ENCODE measurements at places on chromosomes 2 and 18. TPM values are rescaled to one million over a fixed set of nuclear protein-coding genes. Genes with fewer than 3 reads are reported as not detected.

FABP1 gene
- total RNA-seq: 326 TPM

LIMS3 gene
- total RNA-seq: 0.37 TPM

FSIP2 gene
- 0.09 TPM for total RNA-seq

SS18 gene
- 26.6 TPM for total RNA-seq

DNAH7 gene
- total RNA-seq: 0.31 TPM

- no peaks in the 10 kb centered on the region for H3K36me3 ChIP-seq
- no peaks in the 10 kb centered on the region for H3K4me1 ChIP-seq
- H3K27me3 ChIP-seq: no peaks in the 10 kb centered on the region
- DNase-seq: no peak
Measured at GRCh38 chr2:47525167-47525566, 122.2 kb downstream of the MSH2 start.

GRCh38 chr2:9527995-9528787 is 27.4 kb downstream of the ADAM17 start:
- H3K36me3 ChIP-seq: no peaks in the 10 kb centered on the region
- H3K4me3 ChIP-seq: no peak overlapping the region
- H3K27ac ChIP-seq: no peak overlapping the region
- H3K4me1 ChIP-seq: no peaks in the 10 kb centered on the region

GRCh38 chr18:45039376-45039775 is 358.7 kb downstream of the SETBP1 start:
- no peak overlapping the region for H3K4me3 ChIP-seq
- no peaks in the 10 kb centered on the region for H3K36me3 ChIP-seq
- no peaks in the 10 kb centered on the region for H3K4me1 ChIP-seq
- DNase-seq: no peak
- H3K27me3 ChIP-seq: no peaks in the 10 kb centered on the region

- DNase-seq: no peak
- H3K36me3 ChIP-seq: no peaks in the 10 kb centered on the region
- H3K4me1 ChIP-seq: no peaks in the 10 kb centered on the region
- H3K27me3 ChIP-seq: no peaks in the 10 kb centered on the region
- H3K4me3 ChIP-seq: no peak overlapping the region
- no peak overlapping the region for H3K27ac ChIP-seq
Measured at GRCh38 chr2:169982929-169983328, 155.7 kb downstream of the UBR3 start.

DNA sequence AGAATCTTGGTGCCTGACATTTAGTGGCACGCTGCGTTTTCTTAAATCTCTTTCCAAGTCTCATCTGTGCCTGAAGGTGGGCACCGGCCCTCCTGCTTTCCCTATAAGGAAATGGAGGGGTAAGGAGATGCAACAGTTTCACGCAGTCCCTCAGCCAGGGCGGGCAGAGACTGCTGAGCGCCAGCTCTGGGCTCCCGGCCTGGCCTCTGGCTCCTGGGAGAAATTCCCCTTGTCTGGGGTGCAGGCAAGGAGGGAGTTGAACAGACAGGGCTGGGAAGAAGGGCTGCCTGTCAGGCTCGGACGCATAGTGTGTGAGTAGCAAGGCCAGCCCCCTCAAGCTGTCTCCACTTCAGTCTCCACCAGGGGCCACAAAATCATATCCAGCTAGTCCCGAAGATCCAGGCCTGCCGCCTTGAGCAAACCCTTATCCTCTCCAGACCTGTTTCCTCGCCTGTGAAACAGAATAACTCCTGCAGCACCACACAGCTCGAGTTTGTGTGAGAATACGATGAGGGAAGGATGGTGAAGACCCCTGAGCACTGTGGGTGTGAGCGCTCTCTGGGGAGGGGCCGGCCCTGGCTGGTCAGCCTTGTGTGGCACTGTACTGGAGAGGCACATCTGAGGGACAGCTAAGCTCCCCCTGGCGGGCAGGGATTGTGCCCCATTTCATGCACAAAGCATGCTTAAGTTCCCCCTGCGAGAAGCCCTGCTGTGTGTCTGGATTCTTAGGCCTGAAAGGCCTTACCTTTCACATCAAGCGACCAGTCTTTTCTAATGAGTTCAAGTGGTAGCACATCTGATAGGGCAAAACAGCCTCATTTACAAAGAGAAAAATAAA is 33.8 kb downstream of the SDC1 start:
- no peaks in the 10 kb centered on the region for H3K4me1 ChIP-seq
- peak; percentile 28 for DNase-seq
- H3K27ac ChIP-seq: peak overlapping the region; percentile 69
- no peaks in the 10 kb centered on the region for H3K36me3 ChIP-seq
- H3K4me3 ChIP-seq: no peak overlapping the region

- no peaks in the 10 kb centered on the region for H3K27me3 ChIP-seq
- no peak for DNase-seq
- no peaks in the 10 kb centered on the region for H3K4me1 ChIP-seq
- H3K27ac ChIP-seq: no peak overlapping the region
- H3K4me3 ChIP-seq: no peak overlapping the region
Measured at GRCh38 chr2:31270131-31270530, 36.2 kb downstream of the EHD3 start.

DNA sequence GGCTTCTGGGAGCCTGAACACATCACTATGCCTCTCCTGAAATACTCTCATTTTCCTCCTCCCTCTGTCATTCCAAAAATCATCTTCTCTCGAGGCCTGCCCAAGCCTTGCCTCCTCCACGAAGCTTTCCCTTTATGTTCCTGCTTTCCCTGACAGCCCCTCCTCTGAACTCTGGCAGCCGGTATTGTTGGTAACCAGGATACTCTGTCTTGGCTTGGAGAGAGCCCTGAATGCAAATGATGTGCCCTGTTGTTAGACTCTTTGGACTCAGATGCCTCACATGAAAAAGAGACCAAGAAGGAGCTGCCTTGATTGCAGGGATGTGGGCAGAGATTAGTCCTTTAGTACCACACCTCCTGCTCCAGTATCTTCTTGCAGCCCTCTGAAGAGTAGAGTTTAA is 138.5 kb upstream of the DLX2 start:
- H3K4me1 ChIP-seq: no peaks in the 10 kb centered on the region
- no peaks in the 10 kb centered on the region for H3K27me3 ChIP-seq
- H3K36me3 ChIP-seq: no peaks in the 10 kb centered on the region
- no peak overlapping the region for H3K27ac ChIP-seq
- DNase-seq: no peak
- H3K4me3 ChIP-seq: no peak overlapping the region

DNA sequence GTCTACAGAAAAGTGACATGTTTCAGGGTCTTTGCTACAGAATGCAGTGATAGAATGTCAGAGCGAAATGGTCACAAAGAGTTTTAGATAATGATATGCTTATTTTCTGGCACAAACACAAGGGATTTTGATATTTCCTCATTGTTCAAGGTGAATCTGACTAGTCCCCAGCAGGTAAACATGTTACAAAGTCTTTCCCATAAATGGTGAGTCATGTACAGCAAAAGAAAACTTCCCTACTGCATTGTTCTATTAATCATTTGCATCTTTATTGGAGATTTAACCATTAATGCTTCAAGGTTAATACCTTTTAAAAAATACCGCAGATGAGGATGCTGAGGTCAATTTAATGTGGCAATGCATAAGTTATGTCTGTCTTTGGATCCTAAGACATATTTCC is 19.1 kb upstream of the TRIB2 start:
- no peak overlapping the region for H3K4me3 ChIP-seq
- DNase-seq: no peak
- H3K36me3 ChIP-seq: no peaks in the 10 kb centered on the region
- no peaks in the 10 kb centered on the region for H3K27me3 ChIP-seq
- no peak overlapping the region for H3K27ac ChIP-seq

- H3K27me3 ChIP-seq: no peaks in the 10 kb centered on the region
- H3K27ac ChIP-seq: no peak overlapping the region
- H3K36me3 ChIP-seq: no peaks in the 10 kb centered on the region
- no peak overlapping the region for H3K4me3 ChIP-seq
- DNase-seq: no peak
Measured at GRCh38 chr2:169667583-169667982, 26.6 kb downstream of the CFAP210 start.

DNA sequence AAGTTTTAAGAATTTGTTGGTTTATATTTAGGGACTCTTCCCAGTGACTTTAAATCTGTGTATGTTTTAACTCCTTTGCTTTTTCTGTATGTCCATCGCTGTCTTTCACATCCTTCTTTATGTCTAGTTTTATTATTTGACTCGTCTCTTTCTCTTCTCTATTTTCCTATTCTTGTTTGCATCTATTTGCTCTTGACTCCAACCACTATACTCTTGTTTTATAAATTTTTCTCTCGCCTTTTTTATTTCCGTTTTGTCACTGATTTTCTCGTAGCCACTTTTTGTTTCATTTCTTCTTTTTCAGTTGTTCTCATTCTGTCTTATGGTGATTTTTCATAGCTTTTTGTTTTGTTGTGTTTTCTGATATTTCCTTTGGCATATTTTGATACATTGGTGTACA is 170.5 kb upstream of the NETO1 start:
- H3K27me3 ChIP-seq: no peaks in the 10 kb centered on the region
- no peaks in the 10 kb centered on the region for H3K36me3 ChIP-seq
- H3K4me1 ChIP-seq: no peaks in the 10 kb centered on the region
- H3K4me3 ChIP-seq: no peak overlapping the region
- no peak overlapping the region for H3K27ac ChIP-seq

DNA sequence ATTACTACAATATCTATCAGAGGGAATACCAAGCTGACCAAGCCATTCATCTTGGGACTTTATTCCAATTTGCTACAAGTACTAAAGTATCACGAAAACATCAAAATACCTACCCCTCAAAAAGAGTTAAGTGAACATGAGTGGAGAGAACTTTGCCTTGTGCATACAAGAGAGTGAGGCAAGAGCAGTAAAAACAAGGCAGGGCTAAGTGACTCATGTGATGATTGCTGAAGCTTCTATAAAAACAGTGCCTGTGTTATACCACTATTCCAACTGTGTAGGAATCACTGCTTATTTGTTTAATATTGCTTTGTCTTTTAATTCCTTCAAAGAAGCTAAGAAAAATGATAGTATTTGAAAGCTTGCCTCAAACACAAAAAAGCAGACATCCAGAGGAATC is 61.2 kb downstream of the FARSB start:
- no peaks in the 10 kb centered on the region for H3K36me3 ChIP-seq
- no peak for DNase-seq
- no peak overlapping the region for H3K4me3 ChIP-seq

GRCh38 chr2:39719317-39719716 is 53.6 kb downstream of the TMEM178A start:
- no peak for DNase-seq
- H3K4me3 ChIP-seq: no peak overlapping the region
- no peaks in the 10 kb centered on the region for H3K27me3 ChIP-seq
- no peak overlapping the region for H3K27ac ChIP-seq
- H3K4me1 ChIP-seq: no peaks in the 10 kb centered on the region
- no peaks in the 10 kb centered on the region for H3K36me3 ChIP-seq

DNA sequence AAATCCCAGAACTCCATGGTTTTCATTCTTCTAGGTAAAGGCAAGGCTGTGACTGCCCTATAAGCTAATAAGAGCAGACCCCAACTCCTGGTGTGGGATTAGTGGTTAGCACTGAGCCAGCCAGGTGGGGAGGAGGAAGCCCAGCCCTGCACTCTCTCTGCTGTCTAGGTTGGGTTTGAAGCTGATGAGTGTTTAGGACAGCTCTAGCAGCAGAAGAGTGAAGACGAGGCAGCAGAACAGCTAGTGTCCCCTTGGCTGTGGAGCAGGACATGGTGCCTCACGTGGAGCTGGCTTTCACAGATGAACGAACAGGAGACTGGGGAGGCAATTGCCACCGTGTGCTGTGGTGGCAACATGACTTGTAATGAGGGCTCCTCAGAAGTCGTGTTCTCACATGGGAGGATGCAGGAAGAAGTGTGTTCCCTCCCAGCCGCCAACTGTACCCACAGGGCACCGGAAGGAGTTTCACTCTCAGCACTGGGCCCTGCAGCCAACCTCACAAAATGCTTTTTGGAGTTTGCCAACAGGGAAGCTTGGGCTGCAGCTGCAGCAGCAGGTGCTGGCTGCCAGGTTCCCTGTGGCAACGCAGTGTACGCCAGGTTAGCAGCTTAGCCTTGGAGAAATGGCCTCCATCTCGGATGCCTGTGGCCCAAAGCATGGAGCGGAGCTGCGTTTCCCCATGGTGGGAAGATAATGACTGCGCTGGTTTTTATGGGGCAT is 328.2 kb downstream of the SETBP1 start:
- H3K36me3 ChIP-seq: no peaks in the 10 kb centered on the region
- H3K27me3 ChIP-seq: no peaks in the 10 kb centered on the region
- no peak overlapping the region for H3K4me3 ChIP-seq
- no peaks in the 10 kb centered on the region for H3K4me1 ChIP-seq
- no peak for DNase-seq

DNA sequence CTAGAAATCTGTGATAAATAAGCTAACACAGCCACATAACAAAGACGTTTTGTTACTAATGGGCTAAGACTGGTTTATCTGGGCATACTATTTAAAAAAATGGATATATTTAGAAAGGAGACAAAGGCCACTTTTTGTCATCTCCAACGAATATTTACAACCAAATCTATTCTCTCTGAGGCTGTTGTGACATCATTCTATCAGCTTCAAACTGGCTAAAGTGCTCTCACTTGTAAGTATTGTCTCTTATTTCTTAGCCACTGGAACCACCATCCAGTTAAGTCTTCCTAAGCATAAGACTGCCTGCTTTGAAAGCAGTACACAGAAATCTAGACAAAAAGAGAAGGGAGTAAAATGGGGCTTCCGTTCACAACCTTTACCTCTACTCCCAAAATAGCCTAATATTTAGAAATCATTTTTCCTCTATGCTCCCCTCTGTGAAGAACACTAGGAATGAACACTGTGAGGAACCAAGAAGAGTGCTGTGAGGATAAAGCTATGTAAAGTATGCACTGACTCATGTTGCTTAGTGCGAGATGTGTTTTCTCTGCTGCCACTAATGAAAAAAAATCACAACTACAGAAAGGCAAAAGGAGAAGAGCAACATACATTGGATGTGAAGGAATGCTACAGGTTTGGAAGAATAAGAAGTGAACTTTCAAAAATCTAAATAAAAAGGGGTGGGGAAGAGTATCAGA is 264.1 kb downstream of the EXOC6B start:
- H3K27ac ChIP-seq: no peak overlapping the region
- H3K4me1 ChIP-seq: no peaks in the 10 kb centered on the region
- no peaks in the 10 kb centered on the region for H3K36me3 ChIP-seq
- H3K4me3 ChIP-seq: no peak overlapping the region
- no peaks in the 10 kb centered on the region for H3K27me3 ChIP-seq

GRCh38 chr2:197383825-197384224 is 51.0 kb downstream of the SF3B1 start:
- H3K27ac ChIP-seq: no peak overlapping the region
- DNase-seq: no peak
- H3K36me3 ChIP-seq: no peaks in the 10 kb centered on the region
- H3K4me1 ChIP-seq: no peaks in the 10 kb centered on the region

DNA sequence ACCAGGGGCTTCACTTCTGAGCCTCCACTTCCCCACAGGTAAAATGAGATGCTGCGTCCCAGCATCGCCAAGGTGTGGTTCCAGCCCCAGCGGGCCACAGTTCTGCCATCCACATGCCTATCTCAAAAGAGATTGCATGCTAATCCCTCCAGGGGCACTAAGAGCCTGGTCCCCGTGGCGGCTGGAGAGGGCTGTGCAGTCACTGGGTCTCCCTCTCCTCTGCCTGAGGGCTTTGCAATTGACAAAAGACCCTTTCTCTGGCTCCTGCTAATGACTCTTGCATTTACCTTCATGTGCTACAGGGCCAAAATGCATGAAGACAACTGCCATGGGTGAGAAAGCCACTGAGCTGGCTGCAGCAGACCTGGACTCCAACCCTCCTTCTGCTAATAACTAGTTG is 18.5 kb downstream of the ZBTB7C start:
- no peaks in the 10 kb centered on the region for H3K27me3 ChIP-seq
- no peaks in the 10 kb centered on the region for H3K4me1 ChIP-seq
- no peak overlapping the region for H3K4me3 ChIP-seq

Data from right lobe of liver (tissue), 6 donors.